ENCODE measurements at places on chromosomes 11 and 22.
A peak's percentile ranks its signal among the peaks of the same experiment; 100 is the strongest.

DNA sequence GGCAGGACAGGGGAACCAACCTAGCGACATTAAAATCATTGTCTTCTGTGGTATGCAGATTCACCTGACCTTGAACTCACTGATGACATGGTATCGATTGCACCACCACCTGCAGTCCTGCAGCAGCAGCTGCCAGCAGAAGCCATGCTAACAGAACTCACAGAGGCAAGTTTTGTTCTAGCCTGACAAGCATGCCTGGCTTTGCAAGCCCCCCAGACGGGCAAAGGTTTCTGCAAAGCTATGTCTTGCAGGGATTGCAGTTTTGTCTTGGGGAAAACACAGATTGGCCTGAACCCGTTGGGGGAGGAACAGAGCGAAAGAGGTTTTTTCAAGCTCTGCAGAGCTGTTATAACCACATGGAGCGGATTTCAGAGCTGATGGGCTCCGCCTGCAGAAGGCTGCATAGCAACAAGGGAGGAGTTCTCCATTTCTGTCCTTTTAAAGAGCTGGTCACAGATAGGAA, 221.0 kb downstream of the HIPK3 start:
- DNase-seq, result no peak

DNA sequence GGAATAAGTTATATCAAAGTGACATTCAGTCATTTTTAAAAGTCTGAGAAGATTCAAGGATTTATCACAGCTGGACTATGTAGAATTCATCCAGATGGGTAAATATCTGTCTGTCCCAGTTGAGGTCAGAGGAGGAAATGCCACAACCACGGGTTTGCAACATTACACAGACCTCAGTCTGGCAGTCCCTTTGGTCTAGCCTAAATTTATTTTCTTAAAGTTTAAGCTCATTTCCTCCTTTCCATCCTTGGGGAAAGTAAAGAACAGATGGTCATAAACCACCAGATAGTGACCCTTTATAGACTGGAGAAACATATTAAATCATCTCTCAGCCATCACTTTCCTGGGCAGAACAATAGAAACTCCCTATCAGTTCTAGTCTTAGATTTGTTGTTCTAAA, 238.4 kb upstream of the DDI1 start:
- DNase-seq, result no peak

GRCh38 chr22:50177537-50178470, 7.3 kb downstream of the PANX2 start:
- no peak for DNase-seq

DNA sequence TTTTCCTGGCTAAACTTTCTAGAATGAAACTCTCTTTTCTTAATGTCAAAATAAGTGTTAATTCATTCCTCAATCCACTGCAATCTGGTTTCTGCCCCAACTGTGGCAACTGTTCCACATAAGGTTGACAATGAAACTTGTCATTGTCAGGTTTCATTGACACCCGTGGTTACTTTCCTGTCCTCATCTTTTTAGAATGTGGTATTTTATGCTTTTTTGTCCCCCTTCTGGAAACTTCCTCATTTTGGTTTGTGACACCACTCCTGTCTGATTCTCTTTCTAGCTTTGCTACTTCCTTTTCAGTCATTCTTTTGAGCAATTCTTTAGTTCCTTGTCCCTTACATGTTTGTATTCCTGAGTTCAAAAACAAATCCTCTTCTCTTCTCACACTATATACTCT, 7.5 kb upstream of the PDE3B start:
- no peak for DNase-seq

GRCh38 chr22:19917389-19918138, 24.0 kb upstream of the COMT start:
- DNase-seq, result no peak

DNA sequence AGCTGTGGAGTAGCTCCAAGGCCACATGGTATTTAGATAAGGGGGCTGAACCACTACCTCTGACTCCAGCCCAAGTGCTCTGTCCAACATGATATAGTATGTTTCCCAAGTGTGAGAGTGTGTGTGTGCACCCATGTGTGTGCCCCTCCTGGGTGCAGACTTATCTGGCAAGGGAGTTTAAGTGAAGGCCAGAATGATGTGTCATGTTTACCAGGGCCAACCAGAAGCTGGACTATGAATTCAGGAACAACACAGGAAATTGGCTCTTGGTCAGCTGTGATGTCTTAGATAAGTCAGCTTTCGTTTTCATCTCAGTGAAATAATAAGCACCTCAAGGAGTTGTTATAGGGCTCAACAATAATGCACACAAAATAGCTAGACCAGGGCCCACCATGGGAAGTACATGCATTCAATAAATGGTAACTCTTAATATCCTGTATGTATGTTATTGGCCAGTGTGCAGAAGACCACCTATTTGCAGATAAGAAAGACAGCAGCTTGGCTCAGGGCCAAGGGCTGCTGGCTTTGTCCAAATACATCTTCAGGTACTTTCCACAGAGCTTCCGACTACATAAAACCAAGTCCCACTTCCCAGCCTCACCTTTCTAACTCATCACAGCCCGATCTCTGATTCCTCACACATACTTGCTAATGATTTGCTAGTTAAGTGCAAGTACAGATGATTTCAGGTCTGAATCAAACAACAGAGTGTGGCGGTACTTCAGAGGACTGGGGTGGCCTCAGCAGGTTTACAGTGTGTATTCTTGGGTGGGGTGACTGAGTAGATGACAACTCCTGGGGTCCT, 120.9 kb downstream of the ME3 start:
- peak; percentile 87 for DNase-seq

- DNase-seq, result no peak
These were observed 11.4 kb downstream of the DNAL4 start for GRCh38 chr22:38782402-38783094.

DNA sequence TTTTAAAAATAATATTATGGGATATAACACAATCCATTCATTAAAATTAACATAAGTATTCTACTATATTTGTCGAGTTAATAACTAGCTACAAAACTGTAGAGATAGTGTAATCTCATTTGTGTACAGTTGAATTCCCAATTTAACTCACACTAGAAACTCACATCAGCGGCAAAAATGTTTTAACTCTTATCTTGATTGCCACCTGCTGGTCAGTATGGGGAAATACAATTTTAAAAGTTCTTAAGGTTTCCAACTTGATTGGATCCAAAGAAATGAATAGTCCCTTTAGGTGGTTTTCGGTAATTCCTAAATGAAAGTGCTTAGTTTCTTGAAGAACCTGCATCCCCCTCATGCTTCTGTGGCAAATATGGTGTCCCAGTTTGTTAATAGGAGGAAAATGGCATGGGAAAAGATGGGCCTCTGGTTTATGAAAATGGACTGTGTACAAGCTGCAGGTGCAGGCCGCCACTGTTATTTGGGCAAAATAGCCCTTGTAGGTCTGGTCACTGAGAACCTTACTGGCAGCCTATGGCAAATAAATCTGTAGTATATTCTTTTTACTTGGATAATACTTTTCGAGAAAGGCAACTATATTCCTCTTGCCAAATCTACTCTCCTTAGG, 33.7 kb upstream of the SLC17A6 start:
- DNase-seq, result peak; percentile 38

- no peak for DNase-seq
These were observed 18.7 kb downstream of the ELMOD1 start for GRCh38 chr11:107609400-107610218.

DNA sequence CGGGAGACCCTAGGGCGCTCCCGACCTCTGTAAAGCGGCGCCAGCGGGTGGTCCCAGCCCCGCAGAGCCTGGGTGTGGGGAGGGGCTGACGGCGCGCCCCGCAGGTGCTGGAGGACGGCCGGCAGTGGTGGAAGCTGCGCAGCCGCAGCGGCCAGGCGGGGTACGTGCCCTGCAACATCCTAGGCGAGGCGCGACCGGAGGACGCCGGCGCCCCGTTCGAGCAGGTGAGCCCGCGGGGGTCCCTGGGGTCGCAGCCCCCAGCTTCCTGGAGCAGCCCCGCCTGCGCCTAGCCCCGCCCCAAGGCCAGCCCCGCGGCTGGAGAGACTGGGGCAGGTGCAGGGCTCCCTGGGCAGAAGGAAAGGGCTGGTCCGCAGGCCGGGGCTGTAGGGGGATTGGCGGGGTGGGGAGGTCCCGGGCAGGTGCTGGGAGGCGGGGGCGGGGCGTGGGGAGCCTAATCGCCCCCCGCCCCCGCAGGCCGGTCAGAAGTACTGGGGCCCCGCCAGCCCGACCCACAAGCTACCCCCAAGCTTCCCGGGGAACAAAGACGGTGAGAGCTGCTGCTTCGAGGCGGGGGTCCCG, 19.7 kb downstream of the EPS8L2 start:
- DNase-seq, result no peak

DNA sequence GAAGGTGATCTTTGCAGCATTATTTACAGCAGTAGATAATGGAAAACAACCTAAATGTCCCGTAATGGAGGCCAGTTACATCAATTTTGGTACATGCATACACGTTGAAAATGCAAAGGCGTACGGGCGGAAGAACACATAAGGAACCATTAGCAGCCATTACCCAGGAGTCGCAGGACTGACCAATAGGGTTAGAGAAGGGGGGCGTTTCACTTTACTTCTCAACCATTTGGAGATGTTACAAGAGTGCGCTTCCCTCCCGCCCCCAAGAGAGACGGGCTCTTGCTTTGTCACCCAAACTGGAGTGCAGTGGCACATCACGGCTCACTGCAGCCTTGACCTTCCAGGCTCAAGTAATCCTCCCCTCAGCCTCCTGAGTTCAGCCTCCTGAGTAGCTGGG, 52.8 kb upstream of the SLC35C1 start:
- no peak for DNase-seq

DNA sequence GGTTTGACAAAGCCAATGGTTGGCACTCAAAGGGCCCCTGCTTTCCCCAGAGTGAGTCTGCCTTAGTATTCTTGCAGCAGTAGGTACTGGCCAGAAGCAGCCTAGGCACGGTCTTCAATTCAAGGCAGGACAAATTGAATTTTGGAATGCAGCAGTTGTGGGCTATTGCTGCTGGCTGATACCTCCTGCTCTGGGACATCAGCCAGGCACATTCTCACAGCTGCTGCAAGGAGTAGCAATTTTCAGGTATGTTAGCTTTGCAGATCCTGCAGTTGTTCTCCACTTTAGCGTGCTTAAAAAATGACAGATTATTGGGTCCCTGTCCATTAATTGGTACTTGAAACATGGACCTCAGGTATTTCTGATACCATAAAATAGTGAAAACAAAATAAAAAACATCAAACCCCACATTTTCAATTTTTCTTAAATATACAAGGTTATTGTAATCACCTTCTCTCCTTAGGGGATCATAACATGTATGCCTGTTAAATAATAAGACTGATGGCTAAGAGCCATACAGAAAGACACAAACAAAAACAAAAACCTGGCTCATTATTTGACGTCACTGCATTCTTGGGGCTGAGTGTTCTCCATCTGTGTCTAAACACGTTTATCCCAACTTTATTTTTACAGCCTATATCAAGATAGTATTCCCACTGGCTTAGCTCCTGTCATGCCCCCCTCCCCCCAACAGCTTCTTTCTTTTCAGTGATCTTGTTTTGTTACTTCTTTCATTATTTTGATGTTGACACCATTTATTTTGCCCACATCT, 85.1 kb upstream of the CARD18 start:
- DNase-seq, result no peak

DNA sequence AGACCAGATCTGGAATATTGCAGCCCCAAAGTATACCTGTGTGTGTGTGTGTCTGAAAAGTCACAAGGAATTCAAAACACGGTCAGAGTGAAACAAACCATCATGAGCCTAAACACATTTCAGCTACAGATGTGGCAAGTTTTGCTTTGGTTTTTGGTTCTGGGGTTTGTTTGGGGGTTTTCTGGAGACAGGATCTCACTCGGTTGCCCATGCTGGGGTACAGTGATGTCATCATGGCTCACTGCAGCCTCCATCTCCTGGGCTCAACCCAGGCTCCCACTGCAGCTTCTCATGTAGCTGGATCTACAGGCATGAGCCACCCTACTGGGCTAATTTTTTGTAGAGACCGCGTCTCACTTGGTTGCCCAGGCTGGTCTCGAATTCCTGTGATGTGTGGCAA, 41.4 kb upstream of the PHF21A start:
- DNase-seq, result no peak

DNA sequence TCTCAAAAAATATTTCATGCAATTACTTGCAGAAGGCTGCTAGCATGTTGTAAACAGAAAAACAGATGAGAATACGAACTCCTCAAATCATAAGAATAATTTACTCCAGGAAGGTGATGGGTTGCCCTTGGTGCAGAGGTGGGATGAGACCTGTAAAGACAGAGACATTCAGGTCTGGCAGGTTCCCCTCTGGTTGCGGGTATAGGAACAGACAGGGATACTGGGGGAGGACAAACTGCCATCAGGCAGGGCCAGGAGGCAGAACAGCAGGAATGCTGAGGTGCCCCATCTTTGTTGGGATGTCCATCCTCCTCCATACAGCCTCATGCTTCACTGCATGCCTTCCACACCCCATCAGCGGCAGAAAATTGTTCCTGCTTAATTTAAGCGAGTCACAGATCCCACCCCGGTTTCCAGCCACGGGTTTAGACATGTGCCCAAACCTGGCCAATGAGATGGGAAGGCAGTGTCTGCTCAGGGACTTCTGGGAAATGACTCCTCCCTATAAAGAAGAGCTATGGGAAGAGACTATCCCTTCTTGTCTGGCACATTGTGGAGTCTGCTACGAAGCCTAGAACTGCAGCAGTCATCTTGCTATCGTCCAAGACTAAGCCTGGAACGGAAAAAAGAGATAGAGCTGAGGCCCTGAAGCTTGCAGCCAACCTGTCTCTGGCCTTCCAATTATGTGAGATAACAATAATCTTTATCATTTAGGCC, 23.1 kb upstream of the IRAG1 start:
- no peak for DNase-seq

- DNase-seq, result no peak
These were observed 10.4 kb downstream of the PACSIN2 start for GRCh38 chr22:43004362-43005035.

DNA sequence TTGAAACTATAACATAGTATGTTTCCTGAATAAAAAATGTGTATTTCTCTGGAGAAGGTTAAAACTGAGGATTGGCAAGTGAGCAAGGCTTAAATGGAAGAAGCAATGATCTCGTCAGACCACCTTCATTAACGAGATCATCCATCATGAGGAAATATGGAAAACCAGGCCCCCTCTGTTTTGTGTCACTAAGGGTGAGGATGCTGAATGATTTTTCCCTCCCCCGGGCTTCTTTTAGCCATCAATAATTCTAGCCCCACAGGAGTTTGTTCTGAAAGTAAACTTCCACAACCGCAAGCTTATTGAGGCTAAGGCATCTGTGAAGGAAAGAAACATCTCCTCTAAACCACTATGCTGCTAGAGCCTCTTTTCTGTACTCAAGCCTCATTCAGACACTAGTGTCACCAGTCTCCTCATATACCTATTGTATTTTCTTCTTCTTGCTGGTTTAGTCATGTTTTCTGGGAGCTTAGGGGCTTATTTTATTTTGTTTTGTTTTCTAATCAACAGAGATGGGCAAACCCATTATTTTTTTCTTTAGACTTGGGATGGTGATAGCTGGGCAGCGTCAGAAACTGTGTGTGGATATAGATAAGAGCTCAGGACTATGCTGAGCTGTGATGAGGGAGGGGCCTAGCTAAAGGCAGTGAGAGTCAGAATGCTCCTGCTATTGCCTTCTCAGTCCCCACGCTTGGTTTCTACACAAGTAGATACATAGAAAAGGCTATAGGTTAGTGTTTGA, 5.8 kb upstream of the HBE1 start:
- no peak for DNase-seq

- peak; percentile 96 for DNase-seq
These were observed 25.0 kb downstream of the MTMR3 start for GRCh38 chr22:29907753-29908515.
